ENCODE measurements at places on chromosomes 1 and 21.

DNA sequence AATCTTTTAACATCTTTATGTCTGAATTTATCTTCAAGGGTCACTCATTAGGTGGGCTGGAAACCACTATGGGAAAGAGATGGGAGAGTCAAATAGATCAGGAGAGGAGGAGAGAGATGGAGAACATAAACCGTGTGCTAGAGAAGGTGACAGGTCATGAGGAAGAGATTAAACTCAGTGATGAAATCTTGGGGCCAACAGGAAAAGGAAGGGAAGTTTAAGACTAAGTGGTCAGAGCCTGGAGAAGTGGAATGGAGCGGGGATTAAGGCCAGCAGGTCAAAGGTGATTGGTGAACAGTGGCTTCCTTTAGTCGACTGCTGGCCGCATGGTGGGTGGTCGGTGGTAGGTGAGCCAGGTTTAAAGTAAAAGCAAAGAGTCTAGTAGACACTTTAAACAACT is 169.3 kb upstream of the IVNS1ABP start:
- DNase-seq: no peak

- DNase-seq: no peak
Observed at GRCh38 chr21:17295997-17296396, 216.8 kb upstream of the CXADR start.

DNA sequence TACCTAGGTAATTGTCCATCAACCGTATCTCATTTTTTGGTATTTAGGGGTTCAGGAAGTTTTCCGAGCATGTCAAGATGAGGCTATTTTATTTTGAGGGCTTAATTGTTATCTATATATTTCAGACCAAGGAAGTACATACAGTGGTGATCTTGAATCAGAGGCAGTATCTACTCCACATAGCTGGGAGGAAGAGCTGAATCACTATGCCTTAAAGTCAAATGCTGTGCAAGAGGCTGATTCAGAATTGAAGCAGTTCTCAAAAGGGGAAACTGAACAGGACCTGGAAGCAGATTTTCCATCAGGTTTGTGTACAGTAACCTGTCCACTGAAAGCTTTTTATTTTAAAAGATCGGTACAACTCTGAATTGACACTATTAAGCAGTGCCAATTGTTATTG is 130.2 kb downstream of the ZMYM4 start:
- no peak for DNase-seq

DNA sequence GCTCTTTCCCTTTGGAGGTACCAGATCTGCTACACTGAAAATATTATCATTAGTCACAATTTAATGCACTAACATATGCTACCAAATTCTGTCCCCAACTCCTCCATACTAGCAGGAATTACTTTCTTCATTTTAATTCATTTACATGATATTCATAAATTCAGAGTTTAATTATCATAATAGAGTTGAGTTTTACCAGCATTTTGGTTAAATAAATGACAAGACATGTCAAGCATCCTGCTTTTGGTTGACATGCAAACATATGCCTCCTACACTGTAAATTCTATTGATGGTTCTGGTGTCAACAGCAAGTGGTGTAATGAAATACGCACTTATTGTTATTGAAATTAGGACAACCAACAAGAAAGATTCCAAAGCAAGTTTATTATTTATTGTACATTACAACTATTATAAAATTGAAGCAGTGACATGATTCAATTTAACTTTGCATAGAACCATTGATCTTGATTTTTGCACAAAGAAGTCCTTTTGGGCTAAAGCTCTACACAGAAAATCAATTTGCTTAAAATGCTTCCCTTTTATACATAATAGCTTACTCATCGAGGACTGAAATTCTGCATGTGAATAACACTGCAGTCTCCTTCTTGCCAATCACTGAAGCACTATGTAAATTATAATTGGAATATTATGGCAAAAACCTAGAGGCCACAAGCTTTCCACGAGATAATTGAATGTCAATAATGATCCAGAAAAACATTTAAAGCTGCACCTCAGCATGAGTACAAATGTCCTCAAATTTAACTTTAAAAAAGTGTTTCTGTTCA is 728.6 kb upstream of the ADGRL2 start:
- DNase-seq: no peak

DNA sequence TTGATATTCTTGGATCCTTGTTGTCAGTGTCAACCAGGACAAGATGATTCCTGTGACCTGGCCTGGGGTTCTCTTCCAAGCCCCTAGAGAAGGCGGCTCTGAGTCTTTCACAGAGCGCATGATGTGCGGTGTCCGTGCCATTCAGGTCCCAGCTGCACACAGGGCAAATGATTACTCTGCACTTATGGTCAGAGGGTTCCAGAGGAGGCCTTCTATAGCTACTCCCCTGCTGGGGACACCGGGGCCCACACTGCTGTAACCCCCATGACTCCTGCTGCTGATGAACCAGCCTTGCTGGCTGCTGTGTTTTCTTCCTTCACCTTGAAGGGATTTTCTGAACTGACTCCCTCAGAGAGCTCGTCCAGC is 1.5 kb downstream of the PTGFRN start:
- no peak for DNase-seq

DNA sequence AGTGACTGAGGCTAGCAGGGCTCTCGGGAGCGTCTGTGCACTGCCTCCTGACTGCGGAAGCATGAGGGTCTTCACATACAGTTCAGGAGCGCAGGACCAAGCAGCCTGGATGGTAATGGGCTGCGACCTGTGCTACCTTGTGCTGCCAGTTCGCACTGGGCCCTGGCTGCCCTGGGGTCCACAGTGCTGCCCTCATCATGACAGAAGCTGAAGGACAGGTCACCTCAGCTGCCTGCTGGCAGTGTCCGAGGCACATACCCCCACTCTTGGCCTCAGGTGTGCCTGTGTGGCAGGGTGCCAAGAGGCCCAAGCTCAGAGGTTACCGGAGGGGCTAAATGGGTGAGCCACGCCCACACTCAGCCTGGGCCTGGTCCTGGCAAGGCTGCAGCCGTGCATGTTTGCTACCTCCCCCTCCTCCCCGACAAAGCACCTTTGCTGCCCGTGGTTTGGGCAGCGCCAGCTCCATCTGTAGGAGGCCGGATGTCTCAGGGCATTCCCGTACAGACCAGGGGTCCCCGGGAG is 4.4 kb downstream of the JMJD4 start:
- DNase-seq: no peak

DNA sequence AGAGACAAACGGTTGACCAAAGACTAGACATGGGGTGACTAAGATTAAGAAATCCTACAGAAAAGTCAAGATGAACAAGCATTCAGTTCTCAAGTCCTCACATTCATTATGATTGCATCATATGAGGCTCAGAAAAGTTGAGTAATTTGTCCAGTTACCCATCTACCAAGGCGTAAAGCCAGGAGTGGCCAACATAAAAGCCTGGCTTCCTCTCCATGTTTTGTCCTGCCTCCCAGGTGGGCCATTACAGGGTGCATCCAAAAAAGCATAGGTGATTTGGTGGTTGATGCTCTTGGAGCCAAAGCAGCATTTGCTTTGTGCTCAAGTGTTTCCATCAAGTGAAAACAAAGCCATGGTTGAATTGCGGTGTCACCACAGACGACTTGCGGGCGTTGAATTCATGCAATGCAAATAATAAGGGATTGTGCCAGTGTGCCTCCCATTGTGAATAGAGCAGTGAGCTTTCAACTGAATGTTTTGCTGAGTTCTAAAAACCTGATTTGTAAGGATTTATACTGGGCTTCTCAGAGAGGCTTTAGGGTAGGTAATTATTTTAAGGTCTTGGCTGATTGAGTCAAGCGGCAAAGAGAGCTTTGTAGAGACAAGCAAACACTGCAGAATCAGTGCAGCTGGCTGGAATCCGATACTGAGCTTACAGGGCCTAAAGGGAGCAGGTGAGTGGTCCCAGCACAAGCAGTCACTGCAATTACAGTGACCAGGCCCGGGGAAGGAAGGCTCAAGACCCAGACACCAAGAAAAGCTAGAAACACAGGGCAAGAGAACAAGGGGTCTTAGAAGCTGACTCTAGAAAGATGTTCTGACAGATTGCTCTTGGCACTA is 54.1 kb downstream of the KCNJ15 start:
- DNase-seq: peak; percentile 46
